ENCODE measurements at places on chromosomes 3 and 15. TPM values are rescaled to one million over a fixed set of nuclear protein-coding genes. Genes with fewer than 3 reads are reported as not detected.

DNA sequence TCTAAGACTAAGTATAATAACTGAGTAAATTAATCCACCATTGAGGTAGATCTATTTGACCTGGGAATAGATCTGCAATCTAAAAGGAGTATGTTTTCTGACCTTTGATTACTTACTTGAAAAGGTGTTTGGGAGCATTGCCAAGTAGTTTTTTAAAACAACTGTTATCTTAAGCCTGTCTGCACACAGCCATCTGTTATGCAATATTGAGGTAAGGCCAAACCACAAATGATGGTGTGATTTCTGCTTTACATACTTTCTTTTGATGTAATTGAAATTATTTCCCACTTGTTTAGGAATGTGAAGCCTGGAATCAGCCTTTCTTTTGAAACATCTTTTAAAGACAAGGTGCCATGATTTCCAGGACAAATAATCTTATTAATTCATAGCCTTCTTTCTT lies 274.0 kb downstream of the BBX start:
- no peak for DNase-seq

The DGKG gene
- total RNA-seq: 0.39 TPM

The SERPINI2 gene
- not detected for total RNA-seq

The SSUH2 gene
- total RNA-seq: not detected

DNA sequence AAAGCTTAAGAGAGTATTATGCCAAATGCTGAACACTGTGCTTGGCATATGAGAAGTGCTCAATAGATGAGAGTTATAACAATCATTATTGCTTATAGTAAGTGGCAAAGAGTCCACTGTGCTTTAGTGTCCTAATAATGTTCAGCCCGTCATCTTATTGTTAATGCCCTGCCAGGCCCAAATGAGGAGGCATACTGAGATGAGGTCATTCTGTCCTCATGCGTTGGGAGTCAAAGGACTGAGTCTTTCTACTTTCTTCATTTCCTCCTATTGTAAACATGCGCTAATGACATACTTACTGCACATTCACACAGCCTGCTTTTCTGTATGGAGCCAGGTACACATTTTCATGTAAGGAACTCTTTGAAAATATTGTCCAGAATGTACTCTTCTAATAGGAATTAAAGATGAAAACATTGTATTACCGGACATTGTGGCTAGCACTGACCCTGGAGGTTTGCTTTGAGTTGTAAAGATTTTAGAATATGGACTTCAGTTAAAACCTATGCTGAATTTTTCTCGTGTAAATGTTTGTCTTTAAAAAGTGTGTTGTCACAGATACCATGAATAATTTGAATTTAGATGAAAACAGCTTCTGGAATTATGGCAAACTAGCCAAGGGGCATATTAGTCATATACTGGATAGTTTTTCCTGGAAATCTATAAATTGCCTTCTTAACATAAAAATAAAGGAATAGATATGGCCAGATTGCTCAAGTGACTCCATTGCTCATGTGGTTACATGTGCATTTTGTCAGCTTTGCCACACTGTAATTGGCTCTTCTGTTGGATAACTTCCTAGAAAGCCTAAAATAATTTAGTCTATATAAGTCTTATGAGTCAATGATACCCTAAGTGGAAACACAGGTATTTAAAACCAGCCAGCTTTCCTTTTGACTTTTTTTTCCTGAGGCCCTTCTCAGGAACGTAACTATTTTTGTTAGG lies 38.3 kb downstream of the KBTBD12 start:
- DNase-seq: no peak

The NEIL1 gene
- total RNA-seq: 9.8 TPM

DNA sequence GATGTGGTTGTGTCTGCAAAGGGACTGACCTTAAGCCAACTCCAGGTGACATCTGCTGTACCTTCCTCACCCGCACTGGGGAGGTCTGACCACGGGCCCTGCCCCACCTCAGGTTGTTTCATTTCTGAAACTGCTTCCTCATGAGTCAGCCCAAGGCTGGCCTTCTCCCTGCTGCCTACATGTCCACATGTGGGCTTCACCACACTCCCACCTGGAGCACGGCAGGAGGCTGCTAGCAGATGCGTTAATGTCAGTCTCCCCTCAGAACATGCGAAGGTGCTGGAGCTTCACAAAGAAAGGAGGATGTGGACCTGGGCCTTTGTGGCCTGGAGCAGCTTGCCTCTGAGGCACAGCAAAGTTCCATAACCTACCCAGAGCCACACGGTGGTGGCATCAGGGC lies 69.4 kb upstream of the PLXNA1 start:
- DNase-seq: peak; percentile 14

GRCh38 chr3:31166249-31166885 lies 271.9 kb upstream of the GADL1 start:
- no peak for DNase-seq

DNA sequence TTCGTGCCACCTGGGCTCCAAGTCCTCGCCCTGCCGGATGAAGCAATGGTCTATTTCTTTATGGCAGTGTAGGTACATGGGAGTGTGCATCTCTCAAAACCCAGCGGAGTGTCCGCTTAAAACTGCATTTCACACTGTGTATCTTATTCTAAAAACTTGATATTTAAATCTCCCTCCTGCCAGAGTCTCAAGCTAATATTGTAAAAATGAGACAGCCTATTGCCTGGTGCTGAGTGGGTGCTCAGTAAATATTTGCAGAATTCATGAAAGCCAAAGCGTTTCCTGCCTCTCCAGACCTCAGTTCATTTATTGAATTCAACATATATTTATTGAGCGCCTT lies 330 bp upstream of the TBC1D2B start:
- no peak for DNase-seq

GRCh38 chr3:87975716-87976115 lies 83.1 kb downstream of the CGGBP1 start:
- DNase-seq: no peak

DNA sequence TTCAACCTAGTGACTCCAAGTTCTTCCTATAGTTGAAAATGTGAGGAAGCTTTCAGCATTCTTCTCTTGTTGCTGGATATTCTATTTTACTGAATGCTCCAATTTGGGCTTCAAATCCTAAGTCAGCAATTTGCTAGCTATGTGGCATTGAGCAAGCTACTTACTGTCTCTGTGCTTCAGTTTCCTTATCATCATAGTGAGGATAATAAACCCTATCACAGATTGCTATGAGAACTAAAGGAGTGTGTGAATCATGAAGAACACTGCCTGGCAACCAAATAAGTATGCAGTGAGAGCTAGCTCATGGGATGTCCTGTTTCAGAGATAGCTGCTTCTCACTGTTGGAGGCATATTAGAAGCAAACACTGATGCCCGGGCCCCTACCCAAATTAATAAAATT lies 163.8 kb upstream of the CDIN1 start:
- no peak for DNase-seq

The ACKR4 gene
- not detected for total RNA-seq

GRCh38 chr15:58864602-58865424 lies 68.7 kb downstream of the SLTM start:
- no peak for DNase-seq

DNA sequence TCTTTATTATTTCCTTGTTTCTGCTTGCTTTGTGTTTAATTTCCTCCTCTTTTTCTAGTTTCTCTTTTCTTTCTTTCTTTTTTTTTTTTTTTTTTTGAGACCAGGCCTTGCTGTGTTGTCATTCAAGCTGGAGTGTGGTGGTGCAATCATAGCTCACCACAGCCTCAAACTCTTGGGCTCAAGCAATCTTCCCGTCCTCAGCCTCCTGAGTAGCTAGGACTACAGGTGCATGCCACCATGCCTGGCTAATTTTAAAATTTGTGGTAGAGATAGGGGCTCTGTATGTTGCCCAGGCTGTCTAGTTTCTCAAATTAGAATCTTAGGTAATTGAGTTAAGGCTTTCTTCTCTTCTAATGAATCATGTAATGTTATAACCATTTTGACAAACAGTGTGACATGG lies 22.4 kb downstream of the SLMAP start:
- no peak for DNase-seq

DNA sequence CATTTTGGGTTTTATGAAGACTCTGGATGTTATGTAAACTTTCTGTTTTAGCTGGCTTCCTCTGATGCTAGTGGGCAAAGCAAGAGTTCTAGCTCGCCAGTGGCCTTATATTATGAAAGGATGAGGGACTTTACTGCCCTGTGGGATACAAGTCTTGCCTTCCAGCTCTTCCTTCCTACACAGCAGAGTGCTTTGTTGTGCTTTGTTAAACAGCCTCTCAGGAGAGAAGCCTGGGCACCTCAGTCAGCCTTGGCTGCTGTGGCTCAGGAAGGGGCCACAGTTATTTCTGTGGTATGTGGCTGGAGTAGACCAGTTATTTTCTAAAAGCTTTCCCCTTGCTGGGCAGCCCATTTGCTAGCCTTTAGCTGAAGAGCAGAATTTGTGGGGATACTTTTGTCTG lies 69.5 kb upstream of the SUCLG2 start:
- no peak for DNase-seq

- DNase-seq: no peak
Observed at GRCh38 chr3:195563317-195563716, 20.2 kb upstream of the PPP1R2 start.

DNA sequence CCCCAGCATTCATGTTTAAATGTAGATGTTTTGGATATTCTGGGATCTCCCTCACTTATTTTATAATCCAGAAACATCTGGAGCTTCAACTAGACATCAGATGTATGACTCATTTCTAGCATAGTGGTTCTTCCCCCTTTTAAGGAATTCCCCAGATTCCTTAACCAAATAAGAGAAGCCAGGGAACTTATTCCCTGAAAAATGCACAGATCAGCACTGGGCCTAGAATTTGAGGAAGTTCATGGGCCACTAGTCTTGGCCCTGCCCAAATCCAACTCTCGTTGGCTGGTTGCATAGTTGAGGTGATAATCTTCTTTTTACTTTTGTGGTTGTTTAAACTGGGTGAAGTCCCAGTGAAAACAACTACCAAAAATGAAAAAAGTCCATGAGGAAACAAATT lies 20.4 kb downstream of the RARRES1 start:
- DNase-seq: no peak

The CYP1A1 gene
- 1.1 TPM for total RNA-seq

Data from activated CD4-positive, alpha-beta memory T cell treated with anti-CD3 and anti-CD28 coated beads for 36 hours (primary cell).